ENCODE measurements at places on chromosomes 5 and 9. TPM values are rescaled to one million over a fixed set of nuclear protein-coding genes. Genes with fewer than 3 reads are reported as not detected.

Gene SYK
- not detected for total RNA-seq

Gene SLC27A4
- total RNA-seq = 11.5 TPM

Gene ACTBL2
- total RNA-seq = not detected

Gene IL33
- 18.6 TPM for total RNA-seq

Gene AIF1L
- total RNA-seq = 2.5 TPM

Gene LHX3
- total RNA-seq = not detected

Gene PHF24
- total RNA-seq = 1.0 TPM

Gene SPATA6L
- 1.0 TPM for total RNA-seq

Gene NEURL1B
- total RNA-seq = 1.5 TPM

Gene CD14
- total RNA-seq = 4.3 TPM

Gene TAS2R1
- total RNA-seq = not detected

Gene EIF4EBP3
- 1.4 TPM for total RNA-seq

Gene RORB
- 3.8 TPM for total RNA-seq

Gene SHOC1
- not detected for total RNA-seq
